ENCODE measurements at places on chromosomes 11 and 22.

GRCh38 chr11:69141742-69142141 lies 14.0 kb upstream of the SMIM38 start:
- DNase-seq = no peak

DNA sequence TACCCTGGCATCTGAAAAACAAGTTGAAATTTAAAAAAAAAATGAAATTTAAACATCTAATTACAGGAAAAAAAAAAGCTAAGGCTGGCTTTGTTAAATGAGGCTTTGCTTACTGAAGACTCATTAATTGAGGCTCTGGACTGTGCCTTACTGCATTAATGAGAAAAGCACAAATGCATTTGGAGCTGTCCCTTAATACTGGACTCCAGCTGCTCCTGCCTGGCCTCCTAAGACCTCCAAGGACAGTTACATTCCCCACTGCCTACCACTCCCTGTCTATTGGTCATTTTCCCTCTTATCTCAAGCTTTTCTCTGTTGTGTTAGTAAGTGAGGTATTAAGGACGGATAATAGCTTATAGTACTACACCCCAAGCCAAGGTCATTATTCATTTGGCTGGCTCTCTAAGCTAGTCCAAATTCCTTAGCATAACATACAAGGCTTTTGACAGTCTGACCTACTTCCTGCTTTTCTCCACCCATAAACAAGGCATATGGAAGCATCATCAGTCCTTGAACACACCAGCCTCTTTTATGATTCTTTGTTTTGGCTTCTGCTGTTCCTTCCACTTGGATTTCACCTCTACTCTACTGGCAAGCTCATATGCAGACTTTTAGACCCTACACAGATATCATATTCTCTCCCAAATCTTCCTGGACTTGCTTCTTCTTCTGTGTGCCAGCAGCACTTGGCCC lies 62.5 kb downstream of the USP35 start:
- no peak for DNase-seq

GRCh38 chr11:63768237-63769041 lies at the start of gene ZFTA:
Gene ZFTA, minus strand, starts transcription at chr11:63768775. Its CDS starts 153 bp downstream, at chr11:63768622.
- peak; percentile 43 for DNase-seq

- no peak for DNase-seq
Measured at GRCh38 chr11:69364921-69365320, 71.0 kb downstream of the MYEOV start.

DNA sequence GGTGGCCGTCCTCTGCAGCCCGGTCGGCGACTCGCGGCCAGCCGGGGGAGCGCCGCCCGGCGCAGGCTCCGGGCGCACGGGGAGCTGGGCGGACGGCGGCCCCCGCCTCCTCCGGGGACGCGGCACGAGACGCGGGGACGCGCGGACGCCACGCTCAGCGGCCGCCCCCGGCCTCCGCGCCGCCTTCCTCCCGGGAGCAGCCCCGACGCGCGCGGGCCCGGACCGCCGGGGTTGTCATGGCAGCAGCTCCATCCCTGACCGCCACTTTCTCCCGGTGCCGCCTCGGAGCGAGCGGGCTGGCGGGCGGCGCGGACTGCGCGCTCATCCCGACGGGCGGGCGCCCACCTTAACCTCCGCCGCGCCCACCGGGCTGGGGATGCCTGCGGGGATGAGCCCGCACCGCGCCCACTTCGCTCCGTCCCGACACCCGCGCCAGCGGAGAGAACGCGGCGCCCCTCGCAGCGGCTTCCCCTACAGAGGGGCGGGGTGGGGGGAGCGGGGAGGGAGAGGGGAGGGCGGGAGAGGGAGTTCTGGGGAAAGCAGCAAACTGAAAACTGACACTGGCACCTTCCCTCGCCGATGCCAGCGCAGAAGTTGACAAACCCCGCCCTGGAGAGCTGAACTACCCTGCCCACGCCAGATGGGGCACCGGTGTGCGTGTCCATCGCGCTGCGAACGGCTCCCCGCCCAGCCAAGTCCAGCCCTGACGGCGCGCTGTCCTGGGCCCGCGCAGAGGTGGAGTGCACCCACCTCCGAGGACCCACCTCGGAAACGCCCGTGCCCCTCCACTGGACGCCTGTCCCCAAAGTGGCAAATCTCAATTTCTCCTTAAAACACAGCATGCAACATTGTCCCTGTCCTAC lies 588.4 kb downstream of the OPCML start:
- DNase-seq = no peak

- DNase-seq = no peak
Measured at GRCh38 chr11:113643006-113643585, 63.0 kb downstream of the TMPRSS5 start.

GRCh38 chr22:25759825-25760231 lies 17.8 kb downstream of the MYO18B start:
- DNase-seq = peak; percentile 90

GRCh38 chr22:24775769-24776492 lies 1.4 kb upstream of the PIWIL3 start:
- no peak for DNase-seq
